ENCODE measurements at places on chromosomes 3 and 15.

DNA sequence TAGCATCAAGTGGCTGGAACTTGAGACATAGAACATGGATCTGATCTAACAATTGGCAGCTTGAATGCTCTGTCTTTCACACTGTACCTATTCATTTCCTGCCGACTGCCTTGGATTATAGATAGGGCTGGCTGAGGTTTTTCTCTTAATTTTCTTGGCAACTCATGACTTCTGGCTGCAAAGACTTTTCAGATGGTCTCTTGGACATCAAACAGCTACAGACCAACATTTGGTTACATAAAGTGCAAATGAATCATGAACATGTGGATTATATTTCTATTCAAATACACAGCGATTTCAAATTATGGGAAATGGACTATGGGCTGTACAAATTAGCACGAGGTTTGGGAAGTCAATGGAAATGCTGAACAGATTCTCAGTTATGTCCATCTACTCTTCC, 26.2 kb upstream of the IL16 start:
- no peak for DNase-seq

- DNase-seq = peak; percentile 46
Observed at GRCh38 chr15:85706779-85707518, 87.8 kb downstream of the KLHL25 start.

DNA sequence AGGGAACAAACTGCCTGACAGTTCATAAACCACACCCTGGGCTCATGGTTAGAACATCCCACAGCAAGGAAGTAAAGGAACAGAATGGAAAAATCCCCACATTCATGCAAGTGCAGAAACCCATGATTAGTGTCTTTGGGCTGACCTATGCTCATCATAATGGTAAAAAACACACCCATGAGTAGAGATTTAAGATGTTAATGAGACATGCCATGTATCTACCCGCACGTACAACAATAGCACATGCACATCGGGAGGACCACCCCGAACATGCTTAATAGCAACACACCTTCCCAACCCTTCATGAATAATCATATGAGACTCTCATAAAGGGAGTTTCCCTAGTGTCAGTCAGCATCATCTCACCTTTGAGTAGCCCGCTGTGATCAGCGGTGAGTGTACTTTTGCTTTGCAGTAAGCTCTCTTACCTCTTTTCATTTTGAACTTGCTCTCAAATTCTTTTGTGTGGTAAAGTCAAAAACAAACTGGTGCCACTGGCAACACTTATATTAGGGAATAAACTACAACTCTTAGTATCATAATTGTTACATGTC, 23.2 kb downstream of the ZBED2 start:
- DNase-seq = no peak

- no peak for DNase-seq
Observed at GRCh38 chr3:172543419-172543818, 20.2 kb upstream of the TNFSF10 start.

- DNase-seq = no peak
Observed at GRCh38 chr15:100520132-100520921, 8.4 kb downstream of the CERS3 start.

Data from stimulated activated CD4-positive, alpha-beta T cell treated with anti-CD3 and anti-CD28 coated beads, Interleukin-12 subunit alpha, Interleukin-12 subunit beta, amount 100 ng/mL, for 48 hours (primary cell).